ENCODE measurements at places on chromosomes 2 and 18.

DNA sequence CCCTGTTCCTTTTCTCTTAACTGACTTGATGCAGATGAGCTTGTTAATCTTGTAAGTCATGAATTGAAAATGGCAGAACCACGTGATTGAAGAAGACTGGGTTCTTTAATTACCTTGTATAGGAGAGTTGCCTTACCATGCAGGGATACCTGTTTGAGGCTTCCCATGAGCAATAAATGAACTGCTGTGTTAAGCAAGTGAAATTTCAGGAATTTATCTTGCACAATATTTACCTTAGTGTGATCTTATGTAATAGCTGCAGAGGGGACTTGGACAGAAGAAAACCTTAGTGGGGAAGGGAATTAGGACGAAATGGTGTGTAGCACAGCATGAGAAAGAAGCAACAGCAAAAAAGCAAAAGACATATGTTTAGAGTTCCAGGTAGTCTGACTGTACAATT lies 384.0 kb upstream of the TMEFF2 start:
- no peak for DNase-seq

DNA sequence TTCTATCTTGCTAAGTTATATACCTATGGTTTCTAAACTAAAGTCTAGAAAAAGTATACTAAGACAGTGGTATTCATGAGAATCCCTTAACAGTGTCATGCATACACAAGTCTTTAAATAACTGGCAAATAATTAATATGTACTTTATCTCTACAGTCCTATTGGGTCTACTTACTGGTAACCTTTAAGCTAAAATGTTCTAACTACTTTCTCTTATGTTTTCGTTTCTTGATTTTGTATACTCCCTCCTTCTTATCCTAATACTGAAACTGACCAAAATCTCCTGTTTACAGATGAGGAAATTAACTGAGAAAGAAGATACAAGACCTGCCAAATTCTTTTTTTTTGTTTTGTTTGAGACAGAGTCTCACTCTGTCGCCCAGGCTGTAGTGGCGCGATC lies 74.6 kb downstream of the CCDC88A start:
- DNase-seq: no peak

DNA sequence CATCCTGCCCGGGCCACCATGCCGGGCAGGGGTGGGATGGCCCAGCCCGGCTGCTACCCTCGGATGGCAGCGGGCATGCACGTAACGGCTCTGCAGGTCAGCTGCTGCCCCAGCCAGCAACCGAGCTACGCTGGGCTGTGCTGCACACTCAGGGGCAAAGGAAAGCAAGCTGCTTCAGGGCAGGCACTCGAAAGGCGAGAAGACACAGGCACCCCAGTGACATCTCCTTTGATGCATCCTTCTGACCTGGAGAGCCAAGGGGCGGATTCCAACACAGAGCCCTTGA lies 8.8 kb downstream of the HDAC4 start:
- DNase-seq: no peak

DNA sequence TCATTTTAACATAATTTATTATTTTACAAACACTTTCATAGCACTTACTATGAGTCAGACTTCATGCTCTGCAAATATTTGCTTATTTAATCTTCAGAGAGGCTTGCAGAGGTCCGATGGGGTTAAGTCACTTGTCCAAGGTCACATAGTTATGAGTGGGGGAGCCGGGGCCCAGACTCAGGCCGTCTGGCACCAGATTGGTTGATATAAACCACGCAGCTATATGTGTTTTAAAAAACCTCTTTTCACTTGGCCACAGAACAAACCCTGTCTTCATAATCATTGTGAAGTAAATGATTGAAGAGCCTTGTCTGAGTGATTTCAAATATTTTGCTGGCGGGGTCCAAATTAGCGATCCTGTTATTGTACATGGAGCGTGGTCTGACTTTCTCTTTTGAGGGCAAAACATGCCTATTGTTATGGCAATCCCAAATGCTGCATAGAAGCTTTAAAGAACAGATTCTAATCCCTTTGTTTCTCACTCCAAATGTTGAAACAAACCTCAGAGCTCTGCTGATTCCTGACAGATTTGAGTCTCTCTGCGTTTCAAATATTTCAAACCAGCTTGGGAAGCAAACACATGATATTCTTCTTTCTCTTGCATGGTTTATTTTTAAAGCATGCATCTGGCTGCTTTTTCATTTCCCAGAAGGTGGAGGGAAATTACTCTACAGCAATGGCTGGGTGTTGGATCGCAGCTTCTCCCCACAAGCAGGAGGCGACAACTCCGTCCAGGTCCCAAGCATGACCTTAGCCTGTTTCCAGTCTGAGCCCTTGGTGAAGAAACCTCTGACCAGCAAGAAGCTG lies 142.4 kb downstream of the DDX1 start:
- DNase-seq: no peak

GRCh38 chr18:37689841-37690240 lies 124.2 kb upstream of the CELF4 start:
- DNase-seq: no peak

DNA sequence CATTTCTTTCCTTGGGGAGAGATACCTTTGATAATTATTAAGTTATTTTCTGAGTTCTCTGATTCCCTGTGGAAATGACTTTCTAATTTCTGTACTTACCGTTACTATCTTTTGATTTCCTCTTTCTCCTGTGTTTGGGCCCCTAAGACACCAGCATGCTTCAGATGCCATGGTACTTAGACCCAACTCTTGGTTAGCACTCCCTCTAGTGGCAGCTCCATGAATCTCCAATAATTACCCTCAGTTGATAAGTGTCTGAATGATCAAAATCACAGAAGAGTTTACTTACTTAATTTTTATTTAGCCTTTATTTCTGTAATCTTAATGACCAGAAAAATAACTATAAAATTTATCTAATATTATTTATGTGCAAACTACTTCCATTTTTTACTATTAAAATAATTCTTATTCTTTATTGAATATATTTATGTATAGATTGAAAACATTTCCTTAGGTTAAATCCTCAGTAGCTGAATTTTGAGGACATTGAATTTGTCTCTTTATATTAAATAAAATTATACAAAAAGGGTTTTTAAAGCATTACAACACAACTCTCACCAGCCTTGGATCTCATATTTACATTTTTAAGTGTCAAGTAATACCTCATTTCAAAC lies 300.4 kb downstream of the KCNS3 start:
- no peak for DNase-seq

GRCh38 chr2:165743442-165743841 lies 50.6 kb downstream of the GALNT3 start:
- DNase-seq: no peak

- DNase-seq: no peak
These were observed 196.6 kb upstream of the SLC35G4 start for GRCh38 chr18:11412811-11413210.

GRCh38 chr18:76524900-76525698 lies 30.1 kb upstream of the ZNF516 start:
- DNase-seq: no peak

- no peak for DNase-seq
These were observed 128.6 kb downstream of the KCTD1 start for GRCh38 chr18:26419746-26420145.

DNA sequence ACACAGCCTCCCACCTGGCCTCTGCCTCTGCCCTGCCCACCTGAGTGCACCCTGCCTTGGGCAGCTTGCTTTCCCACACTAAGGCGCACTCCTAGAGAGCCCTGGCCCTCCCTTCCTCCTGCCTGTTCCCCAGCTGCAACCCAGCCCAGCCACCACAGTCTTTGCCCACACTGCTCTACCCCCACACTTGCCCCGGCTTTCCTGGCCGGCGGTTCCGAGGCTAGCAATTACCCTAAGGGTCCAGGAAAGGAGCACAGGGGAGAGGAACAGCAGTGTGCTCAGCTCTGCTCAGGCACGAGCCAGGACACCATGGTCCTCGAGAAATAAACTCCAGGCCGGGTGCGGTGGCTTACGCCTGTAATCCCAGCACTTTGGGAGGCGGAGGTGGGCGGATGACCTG lies 237.8 kb upstream of the RAB6C start:
- no peak for DNase-seq

DNA sequence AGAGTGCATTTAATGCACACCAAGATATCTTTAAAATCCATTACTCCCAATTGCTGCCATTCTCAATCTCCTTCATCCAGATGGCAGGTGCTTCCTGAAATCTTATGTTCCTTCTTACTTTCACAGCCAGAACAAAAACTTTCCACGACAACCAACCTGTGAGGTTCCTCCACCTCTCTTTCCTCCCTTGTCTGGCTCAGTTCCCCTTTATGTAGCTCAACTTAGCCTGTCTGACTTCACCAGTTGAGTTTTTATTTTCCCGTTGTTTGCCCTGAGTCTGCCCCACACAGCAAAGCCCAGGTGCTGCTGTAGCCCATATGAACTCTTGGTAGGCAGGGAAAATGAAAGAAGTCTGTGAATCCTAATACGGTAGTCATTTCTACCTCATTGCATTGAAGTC lies 112.5 kb downstream of the MREG start:
- no peak for DNase-seq

DNA sequence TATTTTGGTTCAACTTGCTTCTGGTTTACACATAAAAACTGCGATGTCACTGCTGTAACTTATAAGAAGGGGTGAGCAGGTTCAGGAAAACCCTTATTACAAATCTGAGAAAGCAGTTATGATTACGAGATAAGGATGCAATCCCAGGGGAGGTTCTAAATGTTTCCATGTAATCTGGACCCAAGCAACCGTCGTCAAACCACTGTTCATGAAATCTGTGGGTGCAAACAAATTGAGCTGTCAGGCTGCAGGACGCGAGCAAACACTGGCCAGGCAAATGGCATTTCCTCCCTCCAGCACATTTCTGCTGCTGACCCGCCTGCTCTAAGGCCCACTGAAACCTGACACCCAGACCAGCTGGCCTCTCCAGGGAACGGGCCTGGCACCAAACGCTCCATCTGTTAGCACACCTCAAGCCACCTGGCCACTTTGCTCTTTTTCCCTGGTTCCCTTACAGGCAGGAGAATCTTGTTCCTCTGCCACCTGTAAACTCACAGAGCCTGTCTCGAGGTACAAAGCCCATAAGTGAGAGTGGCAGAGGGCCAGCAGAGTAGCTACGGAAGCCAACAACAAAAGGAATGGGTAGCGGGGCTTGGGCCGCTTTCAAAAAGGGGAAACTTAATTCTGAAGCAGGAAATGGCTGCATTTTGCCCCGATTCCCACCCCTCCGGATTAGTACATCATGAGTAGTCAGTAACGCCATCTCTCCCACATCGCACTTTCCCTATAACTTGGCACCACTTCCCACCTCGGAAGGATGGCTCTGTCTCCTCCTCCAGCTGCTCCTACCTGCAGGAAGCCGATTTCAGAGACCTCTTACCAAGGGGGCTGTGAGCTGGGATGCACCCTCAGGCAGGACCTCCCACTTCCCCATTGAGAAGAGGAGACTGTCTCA lies 26.5 kb downstream of the CRACDL start:
- DNase-seq: no peak

GRCh38 chr2:57218206-57218605 lies 828.4 kb upstream of the VRK2 start:
- DNase-seq: no peak

- no peak for DNase-seq
These were observed 230.4 kb upstream of the AGAP1 start for GRCh38 chr2:235263205-235264120.

- DNase-seq: no peak
These were observed 21.9 kb downstream of the SLC4A1AP start for GRCh38 chr2:27685577-27685976.

DNA sequence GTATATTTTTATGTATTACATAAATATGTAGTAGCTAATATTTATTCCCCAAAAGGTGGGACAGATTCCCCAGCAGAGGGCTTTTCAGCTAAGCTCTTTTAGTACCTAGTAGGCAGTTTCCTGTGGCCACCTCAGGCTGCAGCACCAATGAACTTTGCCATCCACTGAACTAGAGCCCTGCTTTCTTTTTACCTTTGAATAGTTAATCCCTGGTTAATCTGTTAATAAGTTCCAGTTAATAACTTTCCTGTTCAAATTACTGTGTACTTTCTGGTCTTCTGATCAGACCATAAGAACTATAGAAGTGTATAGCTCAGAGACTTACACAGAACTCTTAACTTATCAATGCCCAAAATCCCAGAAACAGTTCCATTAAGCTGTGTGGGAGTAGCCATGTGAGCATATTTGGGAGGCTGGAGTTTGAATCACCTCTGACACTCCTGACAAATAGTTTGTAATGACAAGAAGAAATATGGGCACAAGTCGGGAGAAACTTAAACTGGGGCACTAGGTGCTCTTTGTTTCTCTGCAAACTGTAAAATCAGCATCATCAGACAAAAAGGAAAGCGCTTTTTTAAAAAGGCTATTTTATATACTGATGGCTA lies 40.0 kb downstream of the ASXL2 start:
- DNase-seq: no peak

- no peak for DNase-seq
These were observed 53.7 kb downstream of the RIT2 start for GRCh38 chr18:43061816-43062215.

GRCh38 chr2:37973615-37974353 lies 48.7 kb downstream of the RMDN2 start:
- DNase-seq: no peak

- no peak for DNase-seq
These were observed 23.4 kb downstream of the LCLAT1 start for GRCh38 chr2:30470426-30470825.

DNA sequence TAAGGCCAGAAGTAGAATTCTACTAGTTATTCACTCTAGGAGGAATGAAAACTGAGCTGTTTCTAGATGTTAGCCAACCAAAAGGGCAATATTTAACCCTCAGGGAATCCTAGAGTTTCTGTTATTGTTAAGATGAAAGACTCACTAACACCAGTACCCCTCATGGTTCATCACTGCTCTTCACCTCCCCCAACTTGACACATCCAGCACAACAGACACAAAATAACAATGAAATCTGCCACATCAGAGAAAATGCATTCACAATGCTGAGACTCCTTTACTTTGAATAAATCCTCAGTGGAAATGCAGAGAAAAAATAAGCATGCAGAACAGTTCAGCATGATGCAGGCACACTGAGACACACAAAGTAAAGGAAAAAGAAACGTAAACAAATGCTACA lies 111.3 kb downstream of the RIF1 start:
- no peak for DNase-seq

DNA sequence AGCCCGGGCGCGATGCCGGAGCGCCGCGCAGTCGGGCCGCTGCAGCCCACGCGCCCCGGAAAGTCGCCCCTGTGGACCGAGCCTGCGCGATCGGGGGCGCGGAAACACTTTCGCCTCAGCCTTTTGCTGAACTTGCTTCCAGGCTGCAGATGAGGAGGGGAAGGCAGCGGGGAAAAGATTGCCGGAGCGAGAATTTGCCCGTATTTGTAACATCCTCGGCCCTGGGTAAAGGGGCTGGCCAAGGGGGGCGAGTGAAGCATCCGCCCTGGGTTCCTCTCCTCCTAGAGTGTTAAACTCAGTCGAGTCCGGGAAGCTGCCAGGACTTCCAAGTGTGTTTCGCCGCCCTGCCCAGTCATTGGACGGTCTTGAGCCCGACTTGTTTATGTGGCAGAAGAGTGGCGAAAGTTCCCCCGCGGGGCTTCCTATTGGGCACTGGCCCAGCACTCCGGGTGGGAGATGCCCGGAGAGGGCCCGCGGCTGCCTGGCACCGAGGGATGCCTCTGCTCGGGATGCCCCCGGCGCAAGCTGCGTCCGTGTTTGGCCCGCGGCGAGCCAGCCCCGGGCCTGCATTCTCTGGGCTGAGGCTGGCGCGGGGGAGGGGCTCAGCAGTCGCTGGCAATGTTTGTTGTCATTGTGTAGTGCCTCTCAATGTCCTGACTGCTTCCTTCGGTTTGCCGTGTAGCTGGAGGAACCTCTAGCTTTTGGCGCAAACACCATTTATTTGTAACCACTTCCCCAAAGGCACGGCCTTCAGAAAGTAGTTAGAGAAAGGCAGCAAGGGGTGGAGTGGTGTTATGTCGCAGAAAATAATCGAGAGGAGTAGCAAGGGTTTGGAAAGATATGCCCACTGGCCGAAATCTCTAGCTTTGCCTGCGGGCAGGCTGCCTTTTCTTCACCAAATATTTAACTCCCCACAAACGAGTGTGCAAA lies 1.1 kb downstream of the CYBRD1 start:
- peak; percentile 17 for DNase-seq

All from activated B cell treated with CpG ODN at 0.5 μM for 24 hours (primary cell).